ENCODE measurements at places on chromosomes 6 and 20.

GRCh38 chr6:148590883-148591282 lies 155.9 kb upstream of the UST start:
- peaks cover 17% of the 10 kb centered on the region for H3K4me1 ChIP-seq
- H3K27ac ChIP-seq = no peak overlapping the region
- no peak overlapping the region for H3K4me3 ChIP-seq
- H3K36me3 ChIP-seq = peaks cover 34% of the 10 kb centered on the region

DNA sequence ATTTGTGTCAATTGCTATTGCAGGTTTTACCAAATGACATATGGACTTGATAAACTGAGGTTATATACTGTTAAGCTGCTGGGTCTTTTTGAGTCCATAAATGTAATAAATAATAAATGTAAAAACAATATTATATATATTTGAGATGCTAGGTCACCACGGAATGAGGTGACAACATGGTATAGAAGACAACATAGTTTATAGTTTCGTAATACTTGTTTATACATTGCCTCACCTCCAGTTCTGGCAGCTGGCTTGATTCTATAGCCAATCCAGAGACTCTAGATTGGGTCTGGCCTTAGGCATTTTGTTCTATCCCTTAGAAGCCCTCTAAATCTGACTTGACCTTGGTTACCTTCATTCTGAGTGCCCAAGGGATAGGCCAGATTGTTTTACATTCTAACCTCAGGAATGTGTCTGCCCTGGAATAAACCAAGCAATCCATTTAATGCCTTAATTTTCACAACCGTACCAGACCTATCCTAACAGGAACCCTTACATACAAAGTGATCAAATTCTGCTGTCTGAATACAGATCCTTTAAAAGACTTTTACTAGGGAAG lies 61.5 kb upstream of the STXBP5 start:
- H3K27me3 ChIP-seq = peaks cover 4% of the 10 kb centered on the region
- peaks cover 9% of the 10 kb centered on the region for H3K4me1 ChIP-seq
- H3K4me3 ChIP-seq = no peak overlapping the region
- H3K27ac ChIP-seq = no peak overlapping the region
- H3K36me3 ChIP-seq = no peaks in the 10 kb centered on the region
- DNase-seq = no peak

DNA sequence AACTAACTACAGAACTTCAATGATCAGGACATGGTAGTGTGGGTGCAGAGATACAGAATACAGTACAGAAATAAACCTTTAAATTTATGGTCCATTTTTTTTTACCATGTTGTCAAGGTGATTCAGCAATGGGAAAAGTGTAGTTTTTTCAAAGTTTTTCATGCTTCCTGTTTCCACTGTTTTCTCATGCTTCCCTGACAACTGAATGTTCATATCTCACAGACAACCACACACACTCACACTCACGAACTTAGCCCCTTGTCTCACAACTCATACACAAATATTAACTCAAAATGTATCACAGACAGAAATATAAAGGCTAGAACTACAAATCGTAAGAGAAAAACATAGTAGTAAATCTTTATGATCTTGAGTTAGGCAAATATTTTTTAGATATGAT lies 232.6 kb upstream of the CDYL start:
- no peaks in the 10 kb centered on the region for H3K36me3 ChIP-seq
- H3K4me3 ChIP-seq = no peak overlapping the region
- peaks cover 8% of the 10 kb centered on the region for H3K27me3 ChIP-seq
- no peaks in the 10 kb centered on the region for H3K4me1 ChIP-seq

DNA sequence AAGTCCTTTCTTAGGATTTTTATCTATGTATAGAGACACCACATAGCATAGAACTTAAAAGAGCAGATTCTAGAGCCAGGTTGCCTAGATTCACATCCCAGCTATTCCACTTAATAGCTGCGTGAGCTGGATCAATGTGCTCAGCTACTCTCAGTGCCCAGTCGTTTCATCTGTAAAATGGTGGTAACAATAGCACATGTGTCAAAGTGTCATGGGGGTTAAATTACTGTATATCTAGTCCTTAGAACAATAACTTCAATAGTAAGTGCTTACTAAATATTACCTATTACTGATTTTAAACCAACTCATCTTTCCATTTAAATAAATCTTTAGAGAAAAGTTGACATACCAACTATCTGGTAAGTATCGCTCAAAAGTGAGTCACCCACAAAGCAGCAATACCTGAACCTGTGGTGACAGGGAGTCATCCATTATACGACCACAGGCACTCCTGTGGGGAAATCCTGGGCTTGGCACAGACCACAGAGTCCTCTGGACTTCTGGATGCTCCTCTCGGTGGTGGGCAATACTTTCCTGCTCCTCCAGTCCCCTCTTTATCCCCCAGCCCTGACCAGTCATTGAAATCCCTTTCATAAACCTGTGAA lies 154.8 kb downstream of the PDSS2 start:
- H3K27ac ChIP-seq = no peak overlapping the region
- peaks cover 13% of the 10 kb centered on the region for H3K36me3 ChIP-seq
- no peaks in the 10 kb centered on the region for H3K27me3 ChIP-seq
- DNase-seq = no peak
- no peak overlapping the region for H3K4me3 ChIP-seq
